GM10248 (cell line): ENCODE measurements at places on chromosomes 6 and 20.

DNA sequence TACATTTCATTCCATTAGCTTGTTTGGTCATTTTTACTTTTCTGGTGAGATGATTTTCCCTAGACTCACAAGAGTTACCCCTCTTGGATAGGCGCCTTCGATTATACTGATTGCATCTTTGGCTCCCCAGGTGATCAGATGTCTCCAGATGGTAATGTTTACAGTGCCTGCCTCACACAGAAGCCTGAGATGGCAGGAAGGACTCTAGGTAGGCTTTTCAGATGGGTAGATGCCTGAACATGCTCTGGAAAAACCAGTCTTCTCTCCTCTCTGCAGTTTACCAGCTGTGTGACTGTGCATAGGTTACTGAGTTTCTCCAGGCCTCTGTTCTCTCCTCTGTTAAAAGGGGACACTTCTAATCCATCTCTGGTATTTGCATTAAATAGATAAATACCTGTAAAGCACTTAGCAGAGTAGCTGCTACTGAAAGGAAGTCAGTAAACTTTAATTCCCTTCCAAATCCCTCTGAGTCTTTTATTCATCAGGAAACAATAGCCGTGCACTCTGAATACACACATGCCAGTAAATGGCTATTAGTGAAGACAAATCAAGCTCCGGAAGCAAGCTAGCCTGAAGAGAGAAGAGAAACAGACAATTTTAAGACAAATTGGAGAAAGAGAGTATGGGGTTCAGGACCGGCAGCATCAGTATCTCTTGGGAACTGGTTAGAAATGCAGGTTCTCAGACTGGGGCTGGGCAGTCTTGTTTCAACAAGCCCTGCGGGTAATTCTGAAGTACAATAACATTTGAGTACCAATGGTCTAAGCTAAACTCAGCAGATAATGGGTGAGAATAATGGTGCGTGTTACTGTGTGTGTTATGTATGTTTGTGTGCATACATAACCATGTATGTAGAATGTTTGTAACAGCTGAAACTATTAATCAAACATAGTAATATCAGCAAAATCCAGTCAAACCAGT lies 139.4 kb downstream of the UST start:
- no peak for DNase-seq

DNA sequence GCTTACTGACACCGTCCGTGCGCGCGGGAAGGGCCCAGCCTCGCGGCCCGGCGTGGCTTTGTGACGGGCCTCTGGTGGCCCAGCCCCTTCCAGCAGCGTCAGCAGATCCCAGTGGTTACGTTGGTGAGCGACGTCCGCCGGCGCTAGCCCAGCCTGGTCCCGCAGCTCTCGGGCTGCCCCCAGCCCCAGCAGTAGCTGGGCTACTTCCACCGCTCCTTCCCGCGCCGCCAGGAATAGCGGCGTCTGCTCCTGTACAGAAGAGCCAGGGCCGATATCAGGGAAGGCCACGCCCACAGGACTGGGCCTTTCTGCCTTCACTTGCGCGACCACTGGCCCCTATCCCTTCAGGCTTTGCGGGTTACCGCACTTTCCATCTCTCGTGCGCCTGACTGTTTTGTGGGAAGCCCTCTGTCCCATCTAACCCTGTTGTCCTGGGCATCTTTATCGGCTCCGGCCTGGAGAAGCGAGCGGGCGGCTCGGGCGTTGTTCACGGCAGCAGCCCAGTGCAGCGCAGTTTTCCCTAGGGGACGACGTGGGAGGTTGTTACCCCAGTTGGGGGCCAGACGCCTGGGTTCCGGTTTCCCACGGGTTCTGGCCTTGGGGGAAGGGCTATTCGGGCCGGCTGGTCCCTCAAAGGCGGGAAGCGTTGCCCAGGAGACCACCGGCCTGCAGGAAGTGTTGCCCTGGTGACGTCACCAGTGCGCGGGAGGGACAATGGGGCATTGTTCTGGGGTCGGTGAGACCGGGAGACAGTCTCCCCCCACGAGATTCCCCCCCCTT lies 3.6 kb upstream of the GPSM3 start:
- peak; percentile 79 for DNase-seq

GRCh38 chr20:44637522-44638372 lies 13.8 kb downstream of the ADA start:
- DNase-seq, result no peak

GRCh38 chr20:14711652-14712051 lies 374.2 kb upstream of the FLRT3 start:
- DNase-seq, result no peak

DNA sequence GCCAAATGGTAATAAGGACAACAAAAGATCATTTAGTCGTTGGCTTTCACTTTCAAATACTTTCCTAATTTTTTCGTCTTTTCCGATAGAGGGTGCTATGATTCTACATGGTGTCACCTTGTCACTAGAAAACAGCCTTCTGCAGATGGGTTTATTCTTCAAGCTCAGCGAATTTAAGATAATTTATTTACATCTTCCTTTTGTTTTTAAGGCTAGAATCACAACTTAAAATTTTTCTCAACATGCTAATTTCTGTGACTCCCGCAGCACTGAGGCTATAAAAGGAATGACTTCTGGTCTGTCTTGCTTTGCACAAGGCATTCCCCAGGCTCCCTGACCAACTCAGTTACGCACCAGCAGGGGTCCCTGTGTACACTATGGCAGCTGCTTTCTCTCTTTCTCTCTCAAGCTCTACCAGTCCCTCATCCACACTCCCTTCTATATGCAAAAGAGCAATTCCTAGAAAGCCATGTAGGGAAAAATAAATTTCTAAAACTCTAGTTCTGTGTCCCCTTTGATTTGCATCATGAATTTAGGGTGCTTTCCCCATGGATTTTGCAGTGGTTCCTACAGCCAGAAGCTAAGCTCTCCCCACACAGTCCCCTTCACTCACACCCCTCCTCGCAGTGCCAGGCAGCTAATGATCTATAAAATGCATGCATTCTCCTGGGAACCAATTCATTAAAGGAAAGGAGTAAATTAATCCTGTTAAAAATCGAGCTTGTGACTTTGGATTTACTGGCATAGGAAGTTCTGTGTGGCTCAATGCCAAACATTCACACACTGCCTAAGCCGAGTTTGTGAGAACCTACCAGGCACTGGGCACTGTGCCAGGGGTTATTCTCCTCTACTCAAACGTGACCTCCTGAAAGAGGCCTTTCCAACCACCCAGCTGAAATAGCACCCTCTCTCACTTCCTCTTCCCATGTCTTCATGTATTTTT lies 74.5 kb downstream of the DCDC2 start:
- DNase-seq, result peak; percentile 68

- DNase-seq, result no peak
These were observed 19.7 kb downstream of the RBM38 start for GRCh38 chr20:57410924-57411323.

DNA sequence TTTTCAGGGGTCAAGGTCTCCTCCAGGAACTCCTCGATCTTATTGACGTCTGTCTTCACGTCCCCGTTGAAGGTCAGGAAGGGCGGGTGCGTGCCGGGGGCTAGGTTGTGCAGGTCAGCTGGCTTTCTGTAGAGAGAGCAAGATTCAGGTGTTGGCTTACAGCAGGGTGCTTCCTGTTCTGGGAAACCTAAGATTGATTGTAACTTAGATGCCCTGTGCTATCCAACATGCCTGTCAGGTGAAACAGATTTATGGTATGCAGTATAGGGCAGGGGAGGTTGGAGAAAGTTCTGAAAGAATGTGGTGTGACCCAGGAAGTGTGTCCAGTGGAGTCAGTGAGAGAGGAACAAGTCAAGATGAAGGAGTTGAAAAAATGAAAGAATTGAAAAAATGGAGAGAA lies 66.4 kb downstream of the CLIC5 start:
- DNase-seq, result no peak

DNA sequence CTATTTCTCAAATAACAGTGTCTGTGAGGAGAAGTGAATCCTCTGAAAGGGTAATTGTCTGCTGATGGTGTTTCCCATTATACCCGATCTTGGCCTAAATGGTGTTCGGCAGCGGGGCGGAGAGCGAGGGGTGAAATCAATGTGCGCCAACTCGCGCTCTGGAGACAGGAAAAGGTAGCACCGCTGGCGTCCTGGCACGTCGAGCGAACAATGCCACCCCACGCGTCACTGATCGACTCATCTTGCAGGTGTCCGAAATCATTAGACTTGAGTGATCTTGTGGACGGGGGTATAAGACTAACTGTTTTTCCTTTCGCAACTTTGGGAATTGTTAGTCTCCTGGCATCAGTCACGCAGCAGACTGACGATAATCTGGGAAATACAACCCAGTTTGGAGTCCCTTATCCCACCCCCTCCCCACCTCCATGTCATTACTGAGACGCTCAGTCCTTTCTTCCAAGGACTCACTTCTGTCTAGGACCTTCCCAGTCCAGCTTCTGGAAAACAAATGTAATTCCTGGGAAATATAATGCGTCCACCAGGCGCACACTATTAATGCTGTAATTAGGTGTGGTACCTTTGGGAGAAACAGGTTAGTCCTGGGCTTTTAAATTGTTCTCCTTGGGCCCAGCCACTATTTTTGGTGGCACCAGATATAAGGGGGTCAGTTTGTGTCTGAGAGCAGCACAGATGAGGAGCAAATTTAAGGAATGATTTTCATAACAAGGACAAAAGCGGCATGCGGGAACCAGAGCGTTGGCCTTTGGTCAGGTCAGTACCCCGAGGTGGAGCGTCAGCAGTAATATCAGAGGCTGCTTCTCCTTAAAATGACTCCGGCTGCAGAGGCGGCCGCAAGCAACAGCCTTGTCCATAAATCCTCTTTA lies 2.3 kb downstream of the LINC00237 start:
- DNase-seq, result peak; percentile 18

DNA sequence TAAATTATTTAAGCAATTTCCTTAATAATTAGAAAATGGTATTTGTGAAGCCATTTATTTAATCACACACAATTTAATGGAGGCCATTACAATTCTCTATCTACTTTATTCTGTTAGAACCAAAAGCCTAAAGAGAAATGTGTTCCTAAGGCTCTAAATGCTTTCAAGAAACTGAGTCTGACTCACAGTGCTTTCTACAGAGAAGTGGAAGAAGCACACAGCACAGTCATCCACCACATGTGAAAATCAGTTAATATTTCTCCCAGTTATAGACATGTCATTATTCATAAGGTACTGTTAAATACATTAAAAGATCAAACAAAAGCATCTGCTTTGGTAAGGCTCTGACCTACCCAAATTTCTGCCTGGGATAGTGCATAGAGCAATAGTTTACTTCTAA lies 214.4 kb downstream of the ALDH8A1 start:
- no peak for DNase-seq

DNA sequence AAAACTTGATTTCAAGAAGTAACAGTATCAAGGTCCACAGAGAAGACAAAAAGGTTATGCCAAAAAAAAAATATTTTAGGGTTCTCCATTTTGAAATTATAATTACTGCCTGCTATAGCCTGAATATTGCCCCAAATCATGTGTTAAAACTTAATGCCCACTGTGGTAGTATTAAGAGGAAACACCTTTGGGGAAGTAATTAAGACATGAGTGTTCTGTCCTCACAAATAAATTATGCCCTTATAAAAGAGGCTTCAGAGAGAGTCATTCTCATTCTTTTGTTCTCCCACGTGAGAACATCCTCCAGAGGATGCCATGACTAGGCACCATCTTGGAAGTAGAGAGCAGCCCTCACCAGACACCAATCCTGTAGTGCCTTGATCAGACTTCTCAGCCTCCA lies 66.2 kb downstream of the GMDS start:
- no peak for DNase-seq

DNA sequence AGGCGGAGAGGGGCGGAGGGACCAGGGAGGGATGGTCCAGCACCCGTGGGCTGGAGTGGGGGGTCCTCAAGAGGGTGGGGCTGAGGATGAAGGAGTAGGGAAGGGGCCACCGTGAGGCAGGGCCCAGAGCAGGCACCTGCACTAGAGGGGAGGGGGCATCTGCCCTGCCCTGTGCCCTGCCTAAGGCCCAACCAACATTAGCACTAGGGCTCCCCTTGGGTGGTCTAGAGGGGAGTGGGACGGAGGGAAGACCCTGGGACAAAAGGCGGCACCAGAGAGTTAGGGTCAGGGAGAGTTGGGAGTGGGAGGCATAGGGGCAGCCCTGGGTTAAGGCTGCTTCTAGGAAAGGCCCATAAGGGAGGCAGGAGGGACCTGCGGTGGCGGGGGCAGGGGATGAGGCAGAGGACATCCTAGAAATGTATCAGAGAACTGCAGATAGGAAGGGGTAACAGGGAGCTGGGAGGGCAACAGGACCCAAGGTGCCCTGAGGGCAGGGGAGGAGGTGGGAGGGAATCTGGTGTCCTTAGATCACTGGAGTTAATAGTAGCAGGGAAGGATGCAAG lies 24.5 kb downstream of the HLA-F start:
- peak; percentile 24 for DNase-seq
